Stimulated activated CD4-positive, alpha-beta T cell treated with anti-CD3 and anti-CD28 coated beads, TNF-alpha, amount 100 ng/mL, for 48 hours (primary cell): ENCODE measurements at places on chromosomes 2 and 18.

DNA sequence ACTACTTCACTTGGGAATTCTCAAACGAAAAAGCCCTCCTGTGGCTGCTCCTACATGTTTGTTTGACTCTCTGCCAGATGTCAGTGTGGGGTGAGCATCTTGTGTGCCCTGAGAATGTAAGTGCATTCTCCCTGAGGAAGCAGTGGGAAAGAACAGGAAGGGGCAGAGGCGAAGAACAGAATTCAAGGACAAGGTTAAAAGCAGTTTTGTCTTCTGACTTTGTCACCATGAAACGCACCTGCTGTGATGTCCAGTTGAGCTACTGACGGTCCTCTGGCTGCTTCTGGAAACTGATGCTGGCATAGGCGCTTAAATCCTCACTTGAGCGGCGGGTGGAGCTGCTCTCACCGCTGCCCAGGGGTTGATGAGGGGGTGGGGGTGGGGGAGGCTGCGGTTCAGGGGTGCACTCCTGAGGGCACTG lies 4.9 kb downstream of the IRS1 start:
- no peak for DNase-seq

GRCh38 chr18:48990481-48991318 lies 39.9 kb upstream of the SMAD7 start:
- DNase-seq = no peak

GRCh38 chr2:218188528-218188927 lies 21.8 kb upstream of the CXCR1 start:
- no peak for DNase-seq

- no peak for DNase-seq
Measured at GRCh38 chr2:56167616-56168562, 15.9 kb upstream of the CCDC85A start.

DNA sequence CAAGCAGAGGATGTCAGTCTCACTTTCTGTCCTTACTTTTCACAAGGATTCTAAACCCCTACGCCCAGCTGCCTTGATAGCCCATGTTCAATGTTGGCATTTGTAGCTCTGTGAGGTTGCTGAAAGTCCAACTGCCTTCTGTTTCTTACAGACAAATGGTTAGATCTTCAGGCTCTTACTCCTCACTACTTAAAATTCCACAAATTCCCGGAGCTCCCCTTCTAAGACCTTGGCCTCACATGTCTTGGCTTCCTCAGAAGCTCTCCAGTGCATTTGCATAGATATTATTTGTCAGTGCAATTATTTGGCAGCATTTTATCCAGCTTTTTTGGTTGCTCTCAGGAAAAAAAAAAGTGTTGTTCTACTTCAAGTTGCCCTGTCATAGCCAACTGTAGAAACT lies 453.7 kb upstream of the CELF4 start:
- no peak for DNase-seq

DNA sequence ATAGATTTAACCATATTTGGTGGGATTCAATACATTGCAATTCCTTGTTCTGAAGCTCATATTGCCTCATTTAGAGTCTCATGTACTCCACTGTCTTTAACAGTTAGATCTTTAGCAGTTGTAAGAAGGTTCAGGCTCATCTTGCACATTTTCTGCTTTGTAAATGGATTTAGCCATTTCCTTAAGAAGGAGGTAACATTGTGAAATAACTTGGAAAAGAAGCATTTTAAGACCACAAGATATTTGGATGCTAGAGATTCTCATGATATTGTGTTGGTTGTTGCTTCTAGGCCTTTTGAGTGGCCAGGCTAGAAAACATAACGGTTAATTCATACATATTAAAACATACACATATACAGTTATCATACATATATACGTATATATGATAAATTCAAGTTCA lies 445.8 kb upstream of the NXPH2 start:
- DNase-seq = no peak

DNA sequence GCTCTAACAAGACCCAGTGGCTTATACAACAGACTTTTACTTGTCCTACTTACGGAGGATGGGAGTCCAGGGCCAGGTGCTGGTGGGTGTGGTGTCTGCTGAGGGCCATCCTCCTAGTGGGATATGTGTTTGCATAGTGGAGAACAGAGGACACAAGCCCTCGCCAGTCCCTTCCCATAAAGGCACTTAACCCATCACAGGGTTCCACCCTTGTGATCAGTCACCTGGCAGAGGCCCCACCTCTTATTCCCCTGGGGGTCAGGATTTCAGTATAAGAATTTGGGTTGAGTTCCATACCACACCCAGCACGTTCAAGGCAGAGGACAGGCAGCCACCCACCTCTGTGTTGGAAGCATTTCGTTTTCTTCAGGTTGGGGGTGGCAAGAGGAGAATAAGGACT lies 259.0 kb downstream of the AGAP1 start:
- no peak for DNase-seq

- no peak for DNase-seq
Measured at GRCh38 chr2:46983065-46983801, 67.6 kb upstream of the MCFD2 start.

DNA sequence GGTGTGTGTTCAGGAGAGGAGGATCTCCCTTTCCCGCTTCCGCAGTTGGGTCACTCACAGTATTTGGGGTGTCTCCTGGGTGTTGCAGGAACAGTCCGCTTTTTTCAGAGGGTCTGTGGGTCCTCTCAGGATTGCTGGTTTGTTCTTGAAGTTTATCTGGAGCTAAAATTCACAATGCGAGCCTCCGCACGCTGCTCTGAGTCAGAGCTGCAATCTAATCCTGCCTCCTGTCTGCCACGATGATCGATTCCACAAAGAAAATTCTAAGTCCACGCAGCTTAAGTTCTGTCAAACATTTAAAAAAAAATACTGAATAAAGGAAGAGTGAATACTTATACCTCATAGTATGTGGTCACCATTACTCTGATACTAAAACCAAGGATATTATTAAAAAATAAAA lies 76.5 kb downstream of the RAD51AP2 start:
- DNase-seq = no peak

DNA sequence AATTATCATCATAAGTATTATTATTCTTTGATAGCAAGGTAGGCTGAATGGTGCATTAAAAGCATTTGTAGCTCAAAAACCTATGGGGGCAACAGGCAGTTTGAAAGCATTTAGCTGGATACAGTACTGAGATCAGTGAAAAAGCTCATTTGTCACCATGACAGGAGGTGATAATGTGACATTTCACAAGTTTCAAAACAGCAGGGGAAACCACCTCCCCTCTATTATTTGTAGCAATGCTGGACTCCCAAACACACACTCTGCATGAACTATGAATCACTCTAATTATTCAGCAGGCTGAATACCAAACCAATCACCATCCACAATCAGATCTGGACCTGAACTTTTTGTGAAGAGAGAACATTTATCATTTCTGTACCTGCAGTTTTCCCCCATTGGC lies 63.4 kb downstream of the MYO5B start:
- DNase-seq = no peak

GRCh38 chr18:80074183-80074582 lies 34.9 kb upstream of the ADNP2 start:
- no peak for DNase-seq
